ENCODE measurements at places on chromosomes 13 and 19. TPM values are rescaled to one million over a fixed set of nuclear protein-coding genes. Genes with fewer than 3 reads are reported as not detected.

DNA sequence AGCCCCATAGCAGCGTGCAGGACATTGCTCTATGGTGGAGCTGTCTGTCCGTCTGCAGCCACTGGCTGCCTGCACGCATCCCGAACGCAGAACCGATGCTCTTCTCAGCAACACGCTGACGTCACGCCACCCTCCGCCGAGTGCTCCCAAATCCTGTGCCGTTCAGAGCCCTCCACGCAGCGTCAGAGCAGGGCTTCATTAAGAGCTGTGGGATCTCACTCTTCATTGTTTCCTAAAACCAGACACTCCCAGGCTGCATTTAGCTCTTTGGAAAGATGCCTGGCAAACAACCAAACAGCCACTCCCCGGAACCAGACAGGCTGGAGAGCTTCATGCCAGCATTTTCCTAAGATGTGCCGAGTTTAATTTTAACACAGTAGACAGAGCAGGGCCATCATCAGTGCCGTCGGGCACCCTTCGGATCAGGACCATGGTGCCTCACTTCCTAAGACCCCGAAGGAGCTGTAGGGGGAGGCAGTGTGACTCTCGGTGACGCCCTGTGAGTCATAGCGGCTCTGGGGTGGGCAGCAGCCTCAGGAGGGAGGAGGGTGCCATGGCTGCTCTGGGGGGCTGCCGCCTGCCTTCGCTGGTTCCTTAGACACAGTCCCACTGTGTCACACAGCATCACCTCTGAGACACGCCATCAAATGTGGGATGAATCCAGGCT is 131.5 kb upstream of the MCF2L start:
- no peak for DNase-seq
- no peak overlapping the region for H3K27ac ChIP-seq
- peaks cover 71% of the 10 kb centered on the region for H3K36me3 ChIP-seq
- H3K27me3 ChIP-seq = no peaks in the 10 kb centered on the region

- no peak for DNase-seq
- H3K27ac ChIP-seq = no peak overlapping the region
- H3K36me3 ChIP-seq = no peaks in the 10 kb centered on the region
These were observed 124.4 kb downstream of the SIPA1L3 start for GRCh38 chr19:38031423-38031770.

DNA sequence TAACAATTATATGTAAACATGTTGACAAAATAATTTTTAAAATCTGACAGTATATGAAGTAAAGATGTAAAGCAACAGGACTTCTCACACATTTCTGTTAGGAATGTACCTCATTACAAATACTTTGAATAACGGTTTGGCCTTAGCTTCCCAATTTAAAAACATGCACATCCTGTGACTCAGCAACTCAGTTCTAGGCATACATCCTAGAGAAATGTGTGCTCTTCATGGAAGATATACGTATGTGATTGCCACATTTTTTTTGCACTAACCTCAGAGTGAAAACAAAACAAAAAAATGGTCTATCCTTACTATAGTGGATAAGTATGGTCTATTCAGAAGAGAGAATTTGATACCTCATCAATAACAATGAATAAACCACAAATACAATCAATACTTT is 314.6 kb downstream of the LIG4 start:
- no peak for DNase-seq
- no peaks in the 10 kb centered on the region for H3K27me3 ChIP-seq
- H3K36me3 ChIP-seq = no peaks in the 10 kb centered on the region

PABPC3 gene
- not detected for total RNA-seq

METTL21C gene
- total RNA-seq = not detected

CBLC gene
- total RNA-seq = not detected

DNA sequence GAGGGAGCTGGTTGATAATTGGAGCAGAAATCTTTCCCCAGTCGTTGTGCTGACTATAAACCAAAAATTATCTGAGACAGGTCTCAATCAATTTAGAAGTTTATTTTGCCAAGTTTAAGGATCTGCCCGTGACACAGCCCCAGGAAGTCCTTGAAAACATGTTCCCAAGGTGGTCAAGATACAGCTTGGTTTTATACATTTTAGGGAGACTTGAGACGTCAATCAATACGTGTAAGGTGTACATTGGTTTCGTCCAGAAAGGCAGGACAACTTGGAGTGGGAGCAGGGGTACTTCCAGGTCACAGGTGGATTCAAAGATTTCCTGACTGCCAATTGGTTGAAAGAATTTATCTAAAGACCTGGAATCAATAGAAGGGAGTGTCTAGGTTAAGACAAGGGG is 17.6 kb downstream of the CFAP97D2 start:
- H3K27ac ChIP-seq = no peak overlapping the region
- H3K4me3 ChIP-seq = no peak overlapping the region
- H3K36me3 ChIP-seq = no peaks in the 10 kb centered on the region
- no peaks in the 10 kb centered on the region for H3K4me1 ChIP-seq
- no peak for DNase-seq
- peaks cover 15% of the 10 kb centered on the region for H3K27me3 ChIP-seq

DNA sequence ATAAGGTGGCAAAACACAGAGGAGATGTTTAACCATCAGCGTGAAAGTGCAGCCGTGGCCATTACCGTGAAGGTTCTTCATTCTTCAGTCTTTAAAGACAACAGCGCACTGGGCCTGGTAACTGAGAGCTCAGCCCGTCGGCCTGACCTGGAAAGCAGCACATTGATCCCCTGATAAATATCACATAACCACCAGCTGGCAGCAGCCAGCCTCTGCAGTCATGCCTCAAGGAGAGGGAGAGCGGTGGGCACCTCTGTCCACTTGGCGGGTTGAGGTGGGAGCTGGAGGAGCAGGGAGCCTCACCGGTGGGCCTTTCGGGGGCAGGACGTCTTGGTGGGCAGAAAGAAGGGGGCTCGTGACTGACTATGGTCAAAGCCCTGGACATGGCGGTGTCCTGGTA is 58.1 kb downstream of the MCF2L start:
- H3K27me3 ChIP-seq = no peaks in the 10 kb centered on the region
- no peak overlapping the region for H3K4me3 ChIP-seq
- DNase-seq = no peak
- H3K36me3 ChIP-seq = no peaks in the 10 kb centered on the region
- H3K27ac ChIP-seq = no peak overlapping the region
- no peaks in the 10 kb centered on the region for H3K4me1 ChIP-seq

DNA sequence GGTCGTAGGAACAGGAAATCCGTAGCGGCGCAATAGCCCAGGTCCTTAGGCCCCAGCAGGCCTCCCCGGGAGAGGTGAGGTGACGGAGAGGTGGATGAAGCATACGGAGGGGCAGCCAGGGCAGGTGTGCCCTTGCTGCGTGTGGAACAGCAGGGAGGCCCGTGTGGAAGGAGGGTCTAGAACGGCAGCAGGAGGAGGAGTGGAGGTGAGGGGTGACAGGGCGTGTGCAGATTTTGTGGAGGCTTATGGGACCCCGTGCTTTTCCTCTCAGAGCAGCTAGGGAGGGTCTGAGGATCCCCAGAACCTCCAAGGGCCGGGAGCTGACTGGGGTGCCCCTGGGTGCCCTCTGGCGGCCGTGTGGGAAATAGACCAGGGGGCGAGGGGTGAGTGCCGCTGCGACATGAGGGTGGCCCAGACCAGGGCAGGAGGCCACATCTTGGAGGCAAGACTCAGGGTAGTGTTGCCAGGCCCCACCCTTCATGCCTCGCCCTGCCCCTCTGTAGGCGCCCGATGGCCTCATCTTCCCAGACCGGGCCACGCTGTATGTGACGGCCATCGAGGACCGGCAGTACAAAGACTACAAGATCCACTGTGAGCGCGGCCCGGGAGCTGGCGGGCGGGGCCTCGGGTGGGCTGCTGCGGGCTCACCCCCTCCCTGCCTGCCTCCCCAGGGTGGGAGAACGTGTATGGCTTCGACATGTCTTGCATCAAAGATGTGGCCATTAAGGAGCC is 5.0 kb upstream of the ADM5 start:
- no peak overlapping the region for H3K4me3 ChIP-seq
- peaks cover 21% of the 10 kb centered on the region for H3K4me1 ChIP-seq
- no peaks in the 10 kb centered on the region for H3K36me3 ChIP-seq
- DNase-seq = no peak

- H3K36me3 ChIP-seq = no peaks in the 10 kb centered on the region
- no peak overlapping the region for H3K4me3 ChIP-seq
- DNase-seq = no peak
- no peak overlapping the region for H3K27ac ChIP-seq
- no peaks in the 10 kb centered on the region for H3K4me1 ChIP-seq
These were observed 205.7 kb downstream of the MYO16 start for GRCh38 chr13:108835083-108835482.

- no peaks in the 10 kb centered on the region for H3K36me3 ChIP-seq
- no peaks in the 10 kb centered on the region for H3K27me3 ChIP-seq
- no peak for DNase-seq
- no peak overlapping the region for H3K27ac ChIP-seq
These were observed 156.2 kb downstream of the COG6 start for GRCh38 chr13:39811696-39812095.

DNA sequence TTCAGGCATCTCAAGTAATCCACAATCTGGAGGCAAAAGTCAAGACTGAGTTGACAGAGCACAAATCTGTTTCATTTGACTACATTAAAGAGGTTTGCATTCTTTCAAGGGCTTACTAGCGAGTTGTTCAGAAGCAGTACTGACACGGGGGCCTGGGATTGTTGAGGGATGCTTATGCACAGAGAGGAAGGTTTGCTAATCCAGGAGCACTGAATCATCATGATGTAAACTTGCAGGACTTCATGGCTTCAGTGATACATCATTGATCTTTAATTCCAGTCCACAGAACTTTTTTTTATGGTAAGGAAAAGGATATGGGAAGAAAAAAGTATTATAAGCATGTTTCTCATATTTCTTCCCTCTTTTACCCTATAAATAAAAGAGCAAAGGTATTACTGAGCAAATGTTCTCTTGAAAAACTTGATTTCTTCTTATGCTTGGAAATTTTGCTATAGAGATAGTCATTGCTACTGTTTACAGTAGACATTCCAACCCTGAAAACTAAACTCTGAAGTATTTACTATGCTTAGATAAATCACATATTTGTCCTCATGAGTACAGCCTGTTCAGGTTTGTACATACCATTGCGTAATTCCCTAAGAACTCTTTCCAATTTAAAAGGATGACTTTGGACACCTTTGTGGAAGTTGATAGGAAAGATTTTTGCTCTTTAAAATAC is 65.8 kb upstream of the KPNA3 start:
- no peak for DNase-seq
- H3K27me3 ChIP-seq = no peaks in the 10 kb centered on the region
- no peak overlapping the region for H3K4me3 ChIP-seq
- no peaks in the 10 kb centered on the region for H3K36me3 ChIP-seq
- no peaks in the 10 kb centered on the region for H3K4me1 ChIP-seq

DNA sequence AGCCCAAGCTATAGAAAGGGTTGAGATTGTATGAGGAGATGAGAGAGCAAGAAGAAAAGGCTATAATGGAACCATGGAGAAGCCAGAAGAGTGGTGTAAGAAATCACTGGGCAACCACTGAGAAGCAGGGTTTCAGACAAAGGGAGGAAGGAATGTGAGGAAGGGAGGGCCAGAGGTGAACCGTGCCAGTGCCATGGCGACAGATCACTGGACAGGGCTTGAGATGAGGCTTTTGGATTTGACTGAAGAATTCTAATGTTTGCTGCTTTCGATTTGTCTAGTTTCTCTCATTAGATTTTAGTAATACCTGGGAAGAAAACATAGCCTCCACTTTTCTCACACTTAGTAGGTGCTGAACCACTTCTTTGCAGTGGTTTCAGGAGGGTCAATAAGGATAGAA is 6.3 kb upstream of the GPR183 start:
- H3K36me3 ChIP-seq = no peaks in the 10 kb centered on the region
- no peak for DNase-seq
- H3K4me3 ChIP-seq = no peak overlapping the region
- no peak overlapping the region for H3K27ac ChIP-seq
- peaks cover 26% of the 10 kb centered on the region for H3K4me1 ChIP-seq

GRCh38 chr13:83248751-83249150 is 633.5 kb downstream of the SLITRK1 start:
- no peaks in the 10 kb centered on the region for H3K4me1 ChIP-seq
- no peak overlapping the region for H3K4me3 ChIP-seq
- no peak overlapping the region for H3K27ac ChIP-seq
- no peaks in the 10 kb centered on the region for H3K27me3 ChIP-seq
- H3K36me3 ChIP-seq = no peaks in the 10 kb centered on the region

DNA sequence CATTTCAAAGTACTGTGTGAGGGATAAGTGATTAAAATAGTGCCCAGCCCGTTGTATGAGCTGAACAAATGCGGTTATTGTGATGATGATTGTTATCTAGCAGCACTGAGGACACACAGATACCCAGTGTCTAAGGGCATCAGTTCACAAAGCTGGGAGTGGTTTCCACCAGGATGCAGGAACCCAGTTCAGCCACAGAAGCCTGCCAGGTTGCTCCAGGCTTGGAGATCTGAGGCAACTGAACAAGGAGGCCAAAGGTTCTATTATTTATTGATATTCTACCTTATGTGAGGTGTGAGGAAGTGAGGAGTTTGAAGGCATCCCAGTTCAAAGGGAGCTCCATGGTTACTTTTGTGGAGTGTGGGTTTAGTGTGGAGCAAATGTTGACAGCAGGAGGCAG is 13.2 kb downstream of the DIAPH3 start:
- no peak overlapping the region for H3K4me3 ChIP-seq
- no peaks in the 10 kb centered on the region for H3K36me3 ChIP-seq
- no peaks in the 10 kb centered on the region for H3K27me3 ChIP-seq
- H3K27ac ChIP-seq = no peak overlapping the region
- no peak for DNase-seq

DNA sequence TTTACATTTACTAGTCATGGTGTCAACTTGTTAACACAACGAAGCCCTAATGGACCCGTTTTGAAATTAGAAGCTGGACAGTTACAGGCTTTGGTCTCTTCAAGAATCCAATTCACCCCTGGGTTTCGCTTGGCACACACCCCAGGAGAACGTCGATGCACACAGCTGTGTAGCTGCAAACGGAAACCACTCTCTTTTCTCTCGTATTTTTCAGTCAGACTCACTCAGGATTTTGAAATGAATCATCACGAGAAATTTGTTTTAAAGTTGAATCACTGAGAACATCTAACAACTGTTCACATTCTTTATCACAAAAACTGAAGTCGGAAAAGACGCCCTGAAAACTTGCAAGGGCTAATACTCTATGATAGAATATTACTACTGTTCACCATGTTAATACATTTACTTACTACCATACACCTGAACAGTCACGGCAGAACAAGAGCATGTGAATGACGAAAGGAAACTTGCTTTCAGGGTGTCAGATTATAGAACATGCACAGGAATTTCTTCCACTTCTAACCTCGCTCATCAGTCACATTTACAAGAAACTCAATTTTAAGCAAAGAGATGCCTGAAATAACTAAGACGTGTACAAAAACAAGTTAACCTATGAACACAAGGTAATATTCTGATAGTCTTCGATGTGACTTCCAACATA is 4.7 kb downstream of the PNMA8A start:
- no peaks in the 10 kb centered on the region for H3K36me3 ChIP-seq
- H3K27me3 ChIP-seq = no peaks in the 10 kb centered on the region
- peak; percentile 75 for DNase-seq
- H3K4me1 ChIP-seq = no peaks in the 10 kb centered on the region

- H3K4me1 ChIP-seq = no peaks in the 10 kb centered on the region
- H3K27ac ChIP-seq = no peak overlapping the region
- H3K36me3 ChIP-seq = no peaks in the 10 kb centered on the region
- no peak for DNase-seq
These were observed 72.0 kb upstream of the PEG3 start for GRCh38 chr19:56912401-56913112.

CTXN1 gene
- 0.64 TPM for total RNA-seq

SIAH3 gene
- total RNA-seq = 0.18 TPM

GRCh38 chr13:38898481-38898880 is 92.2 kb downstream of the STOML3 start:
- no peak for DNase-seq
- no peaks in the 10 kb centered on the region for H3K27me3 ChIP-seq
- H3K27ac ChIP-seq = no peak overlapping the region
- H3K36me3 ChIP-seq = no peaks in the 10 kb centered on the region
- no peaks in the 10 kb centered on the region for H3K4me1 ChIP-seq

GPR12 gene
- total RNA-seq = not detected
